Prostate gland (tissue), 2 donors: ENCODE measurements at places on chromosomes 13 and 19. TPM values are rescaled to one million over a fixed set of nuclear protein-coding genes. Genes with fewer than 3 reads are reported as not detected.

Gene RUBCNL
- 0.59 TPM for total RNA-seq

Gene CCDC70
- not detected for total RNA-seq

Gene MED4
- 36.4 TPM for total RNA-seq

Gene OR10H3
- total RNA-seq = not detected

Gene ZNF878
- not detected for total RNA-seq

Gene PLIN5
- total RNA-seq = 26.8 TPM

Gene ACER1
- total RNA-seq = 5.3 TPM

Gene FFAR3
- 1.6 TPM for total RNA-seq

Gene ING1
- 38.3 TPM for total RNA-seq

Gene KRTDAP
- 3.6 TPM for total RNA-seq

Gene MBD3L3
- total RNA-seq = not detected

Gene SPIB
- total RNA-seq = not detected

- DNase-seq = no peak
These were observed 122.7 kb downstream of the TBC1D4 start for GRCh38 chr13:75359266-75359665.

- DNase-seq = no peak
These were observed 243.6 kb upstream of the CSNK1A1L start for GRCh38 chr13:37348916-37349643.

- DNase-seq = no peak
These were observed 21.0 kb upstream of the SIAH3 start for GRCh38 chr13:45872566-45872965.

DNA sequence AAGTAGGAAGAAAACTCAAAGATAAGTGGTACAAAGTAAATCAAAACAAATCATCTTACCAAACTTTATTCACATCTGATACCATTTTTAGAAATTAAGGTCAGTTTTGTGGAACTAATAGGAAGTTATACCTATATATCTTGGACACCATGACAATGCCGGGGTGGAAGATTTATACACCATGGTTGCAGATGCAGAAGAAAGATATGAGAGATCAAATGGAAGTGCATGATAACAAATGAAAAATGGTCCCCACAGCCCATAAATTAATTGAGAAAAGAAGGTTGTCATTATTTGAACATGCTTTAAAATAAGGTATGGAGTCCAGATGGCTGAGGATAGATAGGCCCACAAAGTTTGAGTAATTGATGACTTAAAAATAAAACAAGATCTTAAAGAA is 276.8 kb downstream of the TSHZ3 start:
- no peak for DNase-seq

DNA sequence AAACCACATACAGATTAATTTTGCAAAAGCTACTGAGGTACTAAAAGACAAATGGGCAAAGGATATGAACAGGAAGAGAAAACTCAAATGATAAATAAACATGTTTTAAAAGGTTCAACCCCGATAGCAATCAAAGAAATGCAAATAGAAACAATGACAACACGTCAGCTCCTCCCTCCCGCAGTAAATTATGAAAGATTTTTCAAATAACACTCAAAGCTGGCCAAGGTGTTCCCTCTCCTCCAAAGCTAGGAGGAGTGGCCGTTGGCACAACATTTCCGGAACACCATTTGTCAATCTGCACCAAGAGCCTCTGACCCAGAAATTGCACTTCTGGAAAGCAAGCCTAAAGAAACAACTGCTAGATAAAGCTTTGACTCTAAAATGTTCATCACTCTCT is 28.3 kb downstream of the INSR start:
- DNase-seq = peak; percentile 76

GRCh38 chr13:51614350-51614786 is 30.1 kb downstream of the WDFY2 start:
- DNase-seq = no peak

- no peak for DNase-seq
These were observed 8.6 kb upstream of the IRS2 start for GRCh38 chr13:109795011-109795410.

GRCh38 chr19:38556521-38557174 is 61.1 kb downstream of the MAP4K1 start:
- DNase-seq = no peak

DNA sequence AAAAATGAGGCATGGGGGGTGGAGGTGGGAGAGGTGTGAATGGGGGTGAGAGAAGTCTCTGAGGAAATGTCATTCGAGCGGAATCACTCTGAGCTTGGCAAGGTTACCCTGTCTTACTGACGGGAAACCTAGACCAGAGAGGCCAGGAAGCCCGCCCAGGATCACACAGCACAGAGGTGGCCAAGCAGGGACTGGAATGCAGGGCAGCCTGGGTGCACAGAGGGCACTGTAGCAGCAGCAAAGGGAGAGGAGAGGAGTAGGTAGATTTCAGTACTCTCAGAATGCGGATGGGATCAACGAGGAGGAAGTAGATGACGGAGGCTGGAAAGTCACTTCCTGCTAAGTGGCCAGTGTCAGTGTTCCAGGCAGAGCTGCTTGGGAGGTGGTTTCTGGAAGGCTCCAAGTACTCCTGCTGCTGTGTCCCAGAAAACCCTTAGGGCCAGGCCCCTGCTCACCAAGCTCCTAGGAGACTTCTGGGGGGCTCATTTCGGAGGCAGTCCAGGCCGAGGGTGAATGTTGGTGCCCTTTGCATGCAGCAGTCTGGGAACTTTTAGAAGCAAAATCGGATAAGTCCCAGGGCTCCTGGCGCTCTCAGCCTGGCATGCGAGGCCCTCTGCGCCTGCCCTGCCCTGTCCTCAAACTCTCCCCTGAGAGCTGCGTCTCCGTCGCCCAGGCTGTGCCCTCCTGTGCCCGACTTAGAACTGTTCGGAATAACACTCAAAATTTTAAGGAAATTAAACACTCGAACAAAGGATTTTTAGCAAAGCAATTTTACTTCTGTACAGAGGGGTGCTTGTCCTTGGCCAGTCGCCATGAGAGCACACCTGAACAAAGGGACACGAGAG is 33.5 kb downstream of the DNM2 start:
- DNase-seq = no peak

- no peak for DNase-seq
These were observed 3.4 kb downstream of the DAZAP1 start for GRCh38 chr19:1410789-1411188.

GRCh38 chr19:16821081-16821480 is 8.1 kb upstream of the SIN3B start:
- no peak for DNase-seq

- DNase-seq = no peak
These were observed 1.9 kb downstream of the KCTD12 start for GRCh38 chr13:76884186-76884906.

DNA sequence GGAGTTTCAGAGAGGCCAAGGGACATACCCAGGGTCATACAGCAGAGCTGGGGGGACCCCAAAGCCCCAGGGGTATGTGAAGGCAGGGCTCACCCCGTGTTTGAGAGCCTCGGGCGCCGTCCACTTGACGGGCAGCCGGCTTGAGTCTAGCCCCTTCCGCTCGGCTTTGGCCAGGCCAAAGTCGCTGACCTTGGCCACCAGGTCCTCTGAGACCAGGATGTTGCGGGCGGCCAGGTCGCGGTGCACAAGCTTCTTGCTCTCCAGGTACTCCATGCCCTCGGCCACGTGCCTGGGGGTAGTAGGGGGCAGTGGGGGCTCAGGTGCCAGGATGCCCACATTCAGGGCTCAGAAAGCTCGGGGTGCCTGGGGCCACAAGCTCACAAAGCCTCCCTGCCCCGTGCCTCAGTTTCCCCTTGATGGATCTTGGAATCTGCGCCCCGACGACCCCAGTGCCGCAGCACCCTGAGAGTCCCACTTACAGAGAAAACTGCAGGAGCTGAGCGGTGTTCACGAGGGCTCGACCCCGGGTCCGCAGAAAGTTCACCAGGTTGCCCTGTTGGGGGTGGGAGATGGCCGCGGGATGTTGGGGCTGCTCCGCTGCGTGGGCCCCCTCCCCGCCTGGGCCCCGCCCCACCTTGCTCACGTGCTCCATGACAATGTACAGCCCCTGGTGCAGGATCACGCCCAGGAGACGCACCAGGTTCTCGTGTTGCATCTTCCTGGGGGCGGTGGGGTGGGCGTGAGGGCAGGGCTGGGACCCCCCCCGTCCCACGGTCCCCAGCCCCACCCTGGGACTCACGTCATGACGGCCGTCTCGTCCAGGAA is 7.1 kb downstream of the MATK start:
- no peak for DNase-seq

- DNase-seq = no peak
These were observed 39.7 kb downstream of the ERICH6B start for GRCh38 chr13:45575830-45576180.

DNA sequence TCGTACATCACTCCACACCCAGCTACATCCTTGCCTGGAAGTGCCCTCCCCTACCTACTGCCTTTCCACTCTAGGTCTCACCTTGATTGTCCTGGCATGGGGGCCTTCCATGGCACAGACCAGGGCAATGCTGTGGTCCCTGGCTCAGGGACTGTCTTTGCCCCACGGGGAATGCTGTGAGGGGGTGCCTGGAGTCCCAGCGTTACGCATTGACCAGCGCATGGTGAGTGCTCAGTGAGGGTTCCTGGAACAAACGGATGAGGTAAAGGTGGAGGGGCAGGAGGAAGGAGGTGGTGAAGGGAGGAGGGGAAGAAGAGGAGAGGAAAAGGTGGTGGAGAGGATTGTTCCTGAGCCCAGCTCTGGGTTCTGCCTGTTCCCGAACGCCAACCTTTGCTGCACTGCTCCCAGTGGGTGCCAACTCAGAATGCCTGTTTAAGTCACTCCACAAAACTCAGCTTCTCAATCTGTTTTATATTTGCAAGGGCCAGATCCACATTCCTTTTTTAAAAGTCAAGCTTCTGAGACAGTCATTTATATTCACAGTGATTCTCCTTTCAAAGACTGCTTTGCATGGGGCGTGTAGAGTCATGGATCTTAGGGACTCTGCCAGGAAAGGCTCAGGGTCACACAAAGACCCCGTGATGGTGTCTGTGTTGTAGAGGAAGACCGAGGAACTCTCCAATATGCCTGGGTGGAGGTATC is 40.8 kb downstream of the CHST8 start:
- DNase-seq = no peak

GRCh38 chr19:45913874-45914830 is at the start of gene NANOS2:
Gene NANOS2, minus strand, starts transcription at chr19:45914778. Its CDS starts 85 bp downstream, at chr19:45914693.
- DNase-seq = no peak

DNA sequence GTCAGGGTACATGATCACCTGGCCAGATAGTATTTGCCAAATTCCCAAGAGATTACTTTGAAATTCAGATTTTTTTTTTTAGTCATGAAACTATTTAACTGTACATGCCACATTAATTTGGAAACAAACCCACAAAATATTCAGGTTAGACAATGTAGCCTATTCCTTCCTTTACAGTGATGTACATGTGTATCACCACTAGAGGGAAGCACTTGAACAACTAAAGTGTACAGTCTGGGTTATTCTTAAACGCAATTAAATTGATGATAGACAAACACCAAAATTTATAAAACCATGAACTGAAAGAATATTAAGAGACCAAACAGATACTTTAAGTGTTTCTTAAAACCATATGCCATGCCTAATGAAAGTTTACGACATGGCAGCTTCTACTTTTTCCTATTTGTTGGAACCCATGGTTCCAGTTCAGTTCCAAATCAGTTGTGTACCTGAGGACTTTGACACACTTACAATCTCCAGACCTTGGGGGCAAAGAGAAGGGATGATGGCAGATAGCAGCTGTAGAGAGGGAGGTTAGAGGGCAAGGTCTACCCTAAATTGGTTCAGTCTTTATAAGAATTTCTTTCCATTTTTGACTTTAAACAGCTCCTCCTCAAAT is 52.8 kb downstream of the TNFSF13B start:
- no peak for DNase-seq

DNA sequence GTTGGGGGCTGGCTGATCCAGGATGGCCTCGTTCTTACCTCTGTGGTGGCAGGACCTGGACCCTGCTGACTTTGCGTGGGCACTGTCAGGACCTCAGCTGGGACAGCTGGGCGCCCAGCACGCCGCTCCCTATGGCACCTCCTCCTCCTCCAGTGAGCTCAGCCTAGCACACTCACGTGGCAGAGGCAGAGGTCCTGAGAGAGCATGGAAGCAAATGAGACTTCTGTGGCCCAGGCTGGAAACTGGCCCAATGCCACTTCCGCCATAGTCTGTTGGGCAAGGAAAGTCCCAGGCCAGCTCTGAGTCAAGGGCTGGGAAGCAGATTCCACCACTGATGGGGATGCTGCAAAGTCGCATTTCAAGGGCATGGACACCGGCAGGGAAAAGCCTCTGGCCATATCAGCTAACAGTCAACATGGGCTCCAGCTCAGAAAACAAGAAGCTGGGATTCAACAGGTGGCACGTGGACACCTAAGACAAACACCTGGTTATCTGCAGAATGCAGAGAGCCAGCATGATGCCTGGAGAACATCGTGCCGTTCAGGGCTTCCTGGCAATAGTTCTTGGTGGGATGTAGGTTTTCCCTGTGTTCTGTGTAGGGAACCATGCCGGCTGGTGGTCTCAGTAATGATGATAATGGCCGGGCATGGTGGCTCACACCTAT is 16.7 kb downstream of the MYBPC2 start:
- DNase-seq = no peak

GRCh38 chr13:20311596-20311995 is 79.5 kb upstream of the GJB6 start:
- no peak for DNase-seq

DNA sequence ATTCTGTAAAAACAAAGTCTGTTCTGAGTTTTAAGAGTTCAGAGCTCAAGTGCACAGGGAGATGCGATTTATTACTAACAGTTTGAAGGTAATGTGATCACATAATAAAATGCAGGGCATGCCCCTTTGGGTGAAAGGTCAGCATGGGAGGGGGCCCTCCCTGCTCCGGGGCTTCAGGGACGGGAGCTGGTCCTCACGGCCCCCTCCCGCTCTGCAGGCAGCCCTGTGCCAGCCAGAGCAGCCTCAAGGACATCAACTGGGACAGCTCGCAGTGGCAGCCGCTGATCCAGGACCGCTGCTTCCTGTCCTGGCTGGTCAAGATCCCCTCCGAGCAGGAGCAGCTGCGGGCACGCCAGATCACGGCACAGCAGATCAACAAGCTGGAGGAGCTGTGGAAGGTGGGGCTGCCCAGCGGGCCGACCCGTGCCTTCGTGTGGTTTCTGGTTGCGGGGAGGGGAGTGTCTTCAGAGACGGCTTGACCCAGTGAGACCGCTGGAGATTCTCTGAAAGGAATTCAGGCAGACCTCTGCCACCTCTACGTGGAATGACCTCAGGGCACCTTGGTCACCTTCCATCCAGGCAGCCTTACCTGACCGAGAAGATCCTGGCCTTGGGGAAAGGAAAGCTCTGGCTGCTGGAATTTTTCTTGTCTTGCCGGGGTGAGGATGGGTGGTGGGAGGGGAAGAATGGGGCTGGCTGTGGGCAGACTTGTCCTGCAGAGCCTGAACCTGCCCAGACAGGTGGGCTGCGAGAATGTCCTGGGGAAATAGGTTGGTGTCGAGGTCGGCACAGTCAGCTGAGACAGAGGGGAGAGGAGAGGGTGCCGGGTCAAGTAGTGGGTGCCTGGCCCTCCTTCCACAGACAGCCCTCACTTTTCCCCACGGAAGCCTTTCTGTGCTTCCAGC is 19.0 kb downstream of the UPF1 start:
- DNase-seq = no peak

- DNase-seq = no peak
These were observed 8.1 kb downstream of the MRPL4 start for GRCh38 chr19:10260141-10260584.

- DNase-seq = no peak
These were observed 7.4 kb upstream of the DHX34 start for GRCh38 chr19:47341734-47342133.

GRCh38 chr13:97339988-97340749 is 93.8 kb upstream of the RAP2A start:
- DNase-seq = no peak

- no peak for DNase-seq
These were observed 124.9 kb downstream of the CRYL1 start for GRCh38 chr13:20400774-20401173.
